ENCODE measurements at places on chromosomes 1 and 21.

DNA sequence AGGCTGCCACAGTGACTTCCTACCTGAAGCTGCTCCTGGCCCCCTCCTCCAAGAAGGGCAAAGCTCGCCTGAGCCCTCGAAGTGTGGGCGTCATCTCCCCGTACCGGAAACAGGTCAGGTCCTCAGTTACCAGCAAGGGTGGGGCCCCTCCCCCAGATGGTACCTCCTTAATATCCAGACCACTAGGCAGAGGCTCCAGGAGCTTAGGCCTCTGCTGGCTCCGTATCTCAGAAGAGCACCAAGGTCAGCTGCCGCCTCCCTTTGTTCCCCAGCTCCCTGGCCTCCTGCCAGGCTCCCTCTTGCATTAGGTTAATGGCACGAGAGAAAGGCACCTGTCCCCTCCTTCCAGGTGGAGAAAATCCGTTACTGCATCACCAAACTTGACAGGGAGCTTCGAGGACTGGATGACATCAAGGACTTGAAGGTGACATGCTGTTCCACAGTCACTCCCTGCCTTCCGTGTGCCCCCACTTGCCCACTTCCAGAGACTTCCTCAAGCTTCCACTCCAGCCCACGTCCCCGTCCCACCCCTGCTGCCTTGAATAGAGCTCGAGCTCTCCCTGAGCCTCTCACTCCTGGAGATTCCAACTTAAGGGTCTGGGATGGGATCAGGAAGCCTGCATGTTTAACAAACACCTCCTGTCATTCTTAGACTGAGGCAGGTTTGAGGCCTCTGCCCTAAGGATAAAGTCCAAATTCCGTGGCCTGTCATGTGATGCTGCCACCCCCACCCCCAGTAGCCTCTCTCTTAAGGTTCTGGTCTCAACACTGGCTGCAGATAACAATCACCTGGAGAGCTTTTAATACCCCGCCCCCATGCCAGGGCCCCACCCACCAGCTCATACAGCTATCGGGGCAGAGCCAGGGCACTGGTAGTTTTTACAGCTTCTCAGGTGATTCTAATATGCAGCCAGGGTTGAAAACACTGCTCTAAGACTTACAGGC, 8.3 kb downstream of the RHOC start:
- no peak for DNase-seq

- DNase-seq: no peak
These were observed 3.7 kb downstream of the TCHH start for GRCh38 chr1:152111515-152111968.

DNA sequence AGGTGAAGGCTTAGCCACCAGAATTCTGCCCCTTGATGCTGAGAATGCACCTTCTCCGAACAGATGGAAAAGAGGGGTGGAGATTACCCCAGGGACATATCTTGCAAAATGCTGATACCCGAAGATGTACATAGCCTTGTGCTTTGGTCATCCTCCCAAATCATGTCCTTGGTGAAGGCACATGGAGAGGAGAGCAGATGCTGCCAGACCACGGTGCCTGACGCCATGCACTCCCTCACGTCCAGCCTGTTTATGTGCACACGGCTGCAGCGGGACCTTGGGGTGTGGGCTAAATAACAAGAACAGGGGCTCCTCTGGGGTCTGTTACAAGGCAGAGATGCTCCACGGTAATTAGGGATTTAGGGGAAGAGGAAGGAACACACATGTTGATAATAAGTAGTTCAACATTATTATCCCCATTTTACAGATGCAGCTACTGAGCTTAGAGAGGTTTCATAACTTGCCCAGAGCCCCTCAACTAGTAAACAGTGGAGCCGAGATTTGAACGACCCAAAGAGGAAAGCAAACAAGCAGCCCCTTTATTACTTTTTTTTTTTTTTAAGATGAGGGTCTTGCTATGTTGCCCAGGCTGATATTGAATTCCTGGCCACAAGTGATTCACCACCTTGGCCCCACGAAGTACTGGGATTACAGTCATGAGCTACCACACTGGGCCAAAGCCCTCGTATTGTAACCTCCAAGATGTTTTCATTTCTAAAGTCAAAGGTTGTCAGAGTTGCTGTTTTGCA, 12.9 kb downstream of the EPHX1 start:
- no peak for DNase-seq

GRCh38 chr1:99781798-99782197, 15.4 kb upstream of the FRRS1 start:
- DNase-seq: no peak

GRCh38 chr1:239944666-239945065, 147.0 kb upstream of the FMN2 start:
- no peak for DNase-seq

DNA sequence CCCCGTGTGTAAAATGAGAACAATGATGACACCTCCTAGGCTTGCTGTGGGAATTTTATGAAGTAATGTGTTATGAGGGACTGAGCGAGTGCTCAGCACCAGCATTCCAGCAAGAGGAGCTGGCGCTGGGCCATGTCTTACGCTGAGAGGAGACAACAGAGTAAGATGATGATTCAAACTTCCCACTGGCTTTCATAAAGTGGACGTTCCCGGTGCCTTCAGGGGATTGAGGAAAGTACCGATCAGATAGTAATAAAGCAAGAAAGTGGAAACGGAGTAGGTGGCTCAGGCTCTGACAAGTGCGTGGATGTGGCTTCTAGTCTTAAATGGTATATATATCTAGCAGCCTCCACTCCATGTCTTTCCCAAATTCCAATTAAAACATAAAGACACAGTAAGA, 23.8 kb downstream of the EPHA10 start:
- no peak for DNase-seq

Measured in effector CD4-positive, alpha-beta T cell (primary cell).